ENCODE measurements at places on chromosomes 6 and 20. TPM values are rescaled to one million over a fixed set of nuclear protein-coding genes. Genes with fewer than 3 reads are reported as not detected.

The EYA4 gene
- total RNA-seq, result 1.3 TPM

The SLC22A23 gene
- total RNA-seq, result 5.7 TPM

The FBXO5 gene
- total RNA-seq, result 6.1 TPM

DNA sequence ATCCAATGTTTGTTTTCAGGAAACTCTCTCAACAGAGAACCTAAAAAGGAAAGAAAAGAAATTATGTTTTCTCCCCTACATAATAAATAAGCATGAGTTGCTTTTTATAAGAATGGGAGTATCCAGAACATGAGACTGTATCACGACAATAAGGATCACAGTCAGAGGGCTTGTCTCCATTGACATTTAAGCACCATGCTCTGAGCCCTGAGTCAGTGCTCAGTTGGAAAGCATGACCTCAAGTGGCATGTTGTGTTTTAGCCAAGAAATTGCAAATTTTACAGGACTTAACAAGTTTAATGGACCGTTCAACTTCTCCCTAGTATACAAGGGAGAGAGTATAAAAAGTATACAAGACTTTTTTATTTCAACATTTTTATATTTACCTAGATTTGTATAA, 431.6 kb downstream of the GJA1 start:
- no peak for DNase-seq
- no peak overlapping the region for H3K4me3 ChIP-seq
- no peak overlapping the region for H3K27ac ChIP-seq
- H3K4me1 ChIP-seq, result no peaks in the 10 kb centered on the region

- no peak for DNase-seq
- H3K4me3 ChIP-seq, result no peak overlapping the region
- peaks cover 12% of the 10 kb centered on the region for H3K36me3 ChIP-seq
- H3K27me3 ChIP-seq, result no peaks in the 10 kb centered on the region
- no peak overlapping the region for H3K27ac ChIP-seq
Observed at GRCh38 chr20:35001596-35002362, 46.1 kb downstream of the MYH7B start.

DNA sequence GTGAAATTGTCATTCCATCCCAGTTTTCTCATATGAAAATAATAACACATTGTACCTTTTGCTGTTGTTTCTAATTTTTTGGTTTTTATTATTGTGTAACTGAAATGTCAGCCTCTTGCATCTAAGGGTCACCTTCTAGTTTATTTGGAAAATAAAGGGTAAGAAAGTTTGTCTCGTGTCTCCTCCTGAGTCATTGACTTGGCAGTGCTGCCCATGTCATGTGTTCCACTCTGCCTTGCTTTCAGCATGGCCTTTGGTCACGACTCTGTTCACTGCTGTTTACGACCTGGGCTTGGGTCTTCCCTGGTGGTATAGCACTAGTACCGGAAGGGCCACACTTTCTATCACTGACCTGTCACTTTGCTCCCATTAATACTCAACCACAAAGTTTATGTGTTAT, 171.4 kb upstream of the RSPO3 start:
- no peaks in the 10 kb centered on the region for H3K36me3 ChIP-seq
- H3K27me3 ChIP-seq, result no peaks in the 10 kb centered on the region
- no peak overlapping the region for H3K4me3 ChIP-seq
- DNase-seq, result no peak
- H3K27ac ChIP-seq, result no peak overlapping the region

- no peaks in the 10 kb centered on the region for H3K36me3 ChIP-seq
- no peak overlapping the region for H3K27ac ChIP-seq
- H3K4me1 ChIP-seq, result peaks cover 18% of the 10 kb centered on the region
- DNase-seq, result no peak
- no peaks in the 10 kb centered on the region for H3K27me3 ChIP-seq
Observed at GRCh38 chr20:25548613-25549086, 36.7 kb downstream of the NINL start.

- peaks cover 18% of the 10 kb centered on the region for H3K4me1 ChIP-seq
- peak; percentile 8 for DNase-seq
- H3K36me3 ChIP-seq, result no peaks in the 10 kb centered on the region
- H3K27ac ChIP-seq, result no peak overlapping the region
- no peak overlapping the region for H3K4me3 ChIP-seq
Observed at GRCh38 chr6:74574794-74575193, 631.1 kb downstream of the COL12A1 start.

- H3K27ac ChIP-seq, result no peak overlapping the region
- no peaks in the 10 kb centered on the region for H3K27me3 ChIP-seq
- no peaks in the 10 kb centered on the region for H3K36me3 ChIP-seq
- no peak overlapping the region for H3K4me3 ChIP-seq
Observed at GRCh38 chr6:66103354-66103753, 396.3 kb upstream of the EYS start.
